SK-N-SH (cell line): ENCODE measurements at places on chromosomes 6 and 20.
A peak's percentile ranks its signal among the peaks of the same experiment; 100 is the strongest.

DNA sequence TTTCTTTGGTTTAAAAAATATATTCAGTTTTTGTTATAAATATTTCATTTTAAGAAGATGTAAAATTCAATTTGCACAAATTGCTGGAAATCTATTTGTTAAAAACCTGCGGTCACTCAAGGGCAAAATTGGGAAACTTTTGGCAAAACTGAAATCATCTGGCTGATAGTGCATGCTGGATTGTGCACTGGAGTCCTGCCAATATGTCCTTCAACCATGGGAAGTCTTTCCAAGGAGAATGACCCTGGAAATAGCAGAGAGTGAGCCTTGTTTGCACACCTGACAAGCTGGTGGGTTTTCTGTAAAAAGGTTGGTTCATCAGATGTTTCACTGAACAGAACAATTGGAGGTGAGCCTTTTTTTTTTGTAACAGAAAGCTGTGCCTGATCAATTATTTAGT, 413.5 kb downstream of the BTBD3 start:
- DNase-seq: no peak

DNA sequence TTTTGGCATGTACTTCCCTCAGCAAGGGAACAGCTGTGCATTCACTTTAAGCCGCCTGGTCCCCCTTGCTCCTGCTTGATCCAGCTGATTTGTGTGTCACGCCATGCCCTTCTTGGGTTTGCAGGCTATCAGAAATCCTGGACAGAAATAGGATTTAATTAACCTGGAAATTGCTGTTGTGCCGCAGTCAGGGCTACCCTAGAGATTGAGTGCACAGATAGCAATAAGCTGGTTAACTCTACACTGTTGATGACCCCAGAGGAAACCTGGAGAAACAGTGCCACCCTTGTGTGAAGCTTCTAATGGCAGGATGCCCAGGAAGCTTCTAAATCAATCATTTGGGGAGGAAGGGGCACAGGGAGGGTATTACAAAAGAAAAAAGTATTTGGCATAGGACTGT, 199.0 kb downstream of the JARID2 start:
- peak; percentile 78 for DNase-seq

GRCh38 chr20:2706688-2707352, 14.2 kb downstream of the EBF4 start:
- no peak for DNase-seq

DNA sequence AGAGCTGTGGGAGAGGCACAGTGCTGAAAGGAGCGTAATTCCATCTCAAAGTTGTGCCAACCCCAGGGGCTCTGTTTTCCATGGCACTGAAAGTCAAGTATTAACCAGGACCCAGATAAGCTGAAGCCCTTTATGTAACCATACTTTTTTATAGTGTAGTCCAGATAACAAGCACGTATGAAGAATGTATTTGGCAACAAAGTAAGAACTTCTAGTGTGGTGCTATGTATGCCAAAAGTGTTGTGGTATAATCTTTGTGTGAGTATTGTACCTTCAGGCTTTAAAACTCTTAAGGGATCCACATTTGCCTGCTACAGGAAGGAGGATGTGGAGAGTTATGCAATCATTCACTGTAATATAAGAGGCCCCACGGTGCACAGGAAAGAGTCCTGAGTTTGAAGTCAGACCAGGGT, 129.4 kb downstream of the IBTK start:
- DNase-seq: no peak

GRCh38 chr6:33073431-33073871, at the start of gene HLA-DPA1:
Gene HLA-DPA1, minus strand, starts transcription at chr6:33073649.
- DNase-seq: peak; percentile 38

GRCh38 chr6:151494235-151494935, 568 bp downstream of the CCDC170 start:
- peak; percentile 28 for DNase-seq

DNA sequence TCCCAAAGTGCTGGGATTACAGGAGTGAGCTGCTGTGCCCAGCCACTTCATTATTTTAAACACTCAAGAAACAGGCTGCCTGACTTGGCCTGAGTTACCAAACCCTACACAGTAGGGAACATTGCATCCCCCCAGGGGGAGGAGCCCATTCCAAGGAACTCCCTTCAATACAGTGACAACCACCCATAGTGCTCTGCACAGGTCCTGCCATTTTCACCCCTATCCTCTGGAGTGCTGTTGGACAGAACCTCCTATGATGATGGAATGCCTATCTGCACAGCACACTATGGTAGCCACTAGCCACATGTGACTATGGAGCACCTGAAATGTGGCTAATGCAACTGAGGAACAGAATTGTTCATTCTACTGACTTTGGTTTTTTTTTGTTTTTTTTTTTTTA, 11.7 kb downstream of the ACOT8 start:
- no peak for DNase-seq

DNA sequence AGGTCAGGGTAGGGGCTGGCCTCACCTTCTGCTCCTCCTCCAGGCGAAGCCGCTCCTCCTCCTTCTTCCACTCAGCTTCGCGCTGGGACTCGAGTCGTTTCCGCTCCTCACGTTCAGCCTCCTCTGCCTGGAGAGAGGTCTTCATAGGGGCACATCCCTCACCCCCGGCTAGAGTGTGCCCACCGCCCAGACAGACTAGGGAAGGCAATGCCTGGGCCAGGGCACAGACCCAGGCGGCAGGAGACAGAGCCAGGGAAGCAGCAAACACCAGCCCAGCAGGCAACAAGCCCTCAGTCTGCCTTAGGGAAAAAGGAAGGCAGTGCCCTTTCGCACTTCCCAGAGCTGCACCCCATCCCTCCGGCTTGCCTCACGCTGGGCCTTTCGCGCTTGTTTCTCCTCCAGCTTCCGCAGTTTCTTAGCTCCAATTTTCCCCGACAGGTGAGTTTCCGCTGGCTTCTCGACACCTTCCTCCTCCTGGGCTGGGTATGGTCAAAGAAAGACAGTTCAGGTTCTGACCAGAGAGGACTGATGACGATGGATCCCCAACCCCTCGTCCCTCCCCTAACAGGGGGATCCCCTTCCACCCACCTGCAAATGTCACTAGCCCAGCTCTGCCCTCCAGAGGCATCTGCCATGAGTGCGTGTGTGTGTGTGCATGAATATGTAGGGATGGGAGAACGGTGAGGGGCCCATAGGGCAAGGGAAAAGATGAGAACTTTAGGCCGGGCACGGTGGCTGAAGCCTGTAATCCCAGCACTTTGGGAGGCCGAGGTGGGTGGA, 4.3 kb downstream of the DDRGK1 start:
- no peak for DNase-seq

- DNase-seq: no peak
Measured at GRCh38 chr6:156111913-156112312, 656.3 kb upstream of the NOX3 start.

DNA sequence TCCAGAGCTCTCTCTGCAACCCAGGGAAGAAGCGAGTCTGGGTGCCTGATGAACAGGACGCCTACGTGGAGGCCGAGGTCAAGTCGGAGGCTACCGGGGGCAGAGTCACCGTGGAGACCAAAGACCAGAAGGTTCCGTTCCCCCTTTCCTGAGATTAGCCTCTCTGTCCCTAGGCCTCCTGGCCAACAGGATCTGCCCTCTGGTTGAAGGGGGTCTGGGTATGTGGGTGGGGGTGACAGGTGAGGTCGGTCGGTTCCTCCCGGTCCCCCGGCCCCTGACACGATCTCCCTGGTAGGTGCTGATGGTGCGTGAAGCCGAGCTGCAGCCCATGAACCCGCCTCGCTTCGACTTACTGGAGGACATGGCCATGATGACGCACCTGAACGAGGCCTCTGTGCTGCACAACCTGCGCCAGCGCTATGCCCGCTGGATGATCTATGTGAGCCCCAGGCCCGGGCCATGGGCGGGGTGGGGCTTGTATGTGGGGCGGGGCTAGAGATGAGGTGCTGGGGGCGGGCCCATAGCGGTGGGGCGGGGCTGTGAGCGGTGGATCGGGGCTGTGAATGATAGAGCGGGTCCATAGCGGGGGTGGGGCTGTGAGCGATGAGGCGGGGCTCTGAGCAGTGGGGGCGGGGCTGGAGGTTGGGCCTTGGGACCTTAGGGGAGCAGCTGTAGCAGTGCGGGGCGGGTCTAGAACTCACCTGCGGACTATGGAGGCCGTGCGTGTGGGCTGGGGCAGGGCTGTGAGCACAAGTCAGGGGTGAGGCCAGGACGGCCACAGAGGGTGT, 23.9 kb downstream of the MYH7B start:
- DNase-seq: peak; percentile 59

DNA sequence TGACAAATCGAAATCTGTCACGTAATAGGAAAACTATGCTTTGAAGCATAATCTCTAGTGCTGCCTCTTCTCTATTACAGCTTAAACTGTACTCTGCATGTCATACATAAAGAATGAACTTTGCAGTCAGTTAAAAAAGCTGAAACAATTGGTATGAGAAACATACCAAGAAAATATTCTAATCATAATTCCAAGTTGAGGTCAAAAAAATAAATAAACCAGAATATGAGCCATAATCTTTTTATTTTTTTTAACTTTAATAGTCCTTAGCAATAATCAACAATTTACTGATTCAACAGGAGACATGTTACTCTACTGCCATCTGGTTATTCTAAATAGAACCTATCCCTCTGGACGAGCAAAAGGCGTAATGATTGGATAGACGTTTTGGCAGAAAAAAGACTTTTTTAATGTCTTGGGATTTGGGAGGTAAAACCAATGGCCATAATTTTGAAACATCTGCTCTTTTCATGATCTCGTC, 224.4 kb upstream of the FLRT3 start:
- DNase-seq: no peak

DNA sequence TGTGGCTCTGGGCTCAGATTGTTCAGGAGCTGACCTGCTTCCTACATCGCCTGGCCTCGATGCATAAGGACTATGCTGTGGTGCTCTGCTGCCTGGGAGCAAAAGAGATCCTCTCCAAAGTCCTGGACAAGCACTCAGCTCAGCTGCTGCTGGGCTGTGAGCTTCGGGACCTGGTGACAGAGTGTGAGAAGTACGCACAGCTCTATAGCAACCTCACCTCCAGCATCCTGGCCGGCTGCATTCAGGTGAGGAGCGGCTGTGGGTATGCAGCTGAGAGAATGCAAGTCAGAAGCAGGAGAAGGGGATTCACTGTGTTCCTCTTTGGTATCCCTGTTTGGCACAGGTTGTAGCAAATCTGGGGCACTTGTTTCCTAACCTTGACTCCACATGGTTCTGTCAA, 17.9 kb downstream of the CUL9 start:
- DNase-seq: no peak

DNA sequence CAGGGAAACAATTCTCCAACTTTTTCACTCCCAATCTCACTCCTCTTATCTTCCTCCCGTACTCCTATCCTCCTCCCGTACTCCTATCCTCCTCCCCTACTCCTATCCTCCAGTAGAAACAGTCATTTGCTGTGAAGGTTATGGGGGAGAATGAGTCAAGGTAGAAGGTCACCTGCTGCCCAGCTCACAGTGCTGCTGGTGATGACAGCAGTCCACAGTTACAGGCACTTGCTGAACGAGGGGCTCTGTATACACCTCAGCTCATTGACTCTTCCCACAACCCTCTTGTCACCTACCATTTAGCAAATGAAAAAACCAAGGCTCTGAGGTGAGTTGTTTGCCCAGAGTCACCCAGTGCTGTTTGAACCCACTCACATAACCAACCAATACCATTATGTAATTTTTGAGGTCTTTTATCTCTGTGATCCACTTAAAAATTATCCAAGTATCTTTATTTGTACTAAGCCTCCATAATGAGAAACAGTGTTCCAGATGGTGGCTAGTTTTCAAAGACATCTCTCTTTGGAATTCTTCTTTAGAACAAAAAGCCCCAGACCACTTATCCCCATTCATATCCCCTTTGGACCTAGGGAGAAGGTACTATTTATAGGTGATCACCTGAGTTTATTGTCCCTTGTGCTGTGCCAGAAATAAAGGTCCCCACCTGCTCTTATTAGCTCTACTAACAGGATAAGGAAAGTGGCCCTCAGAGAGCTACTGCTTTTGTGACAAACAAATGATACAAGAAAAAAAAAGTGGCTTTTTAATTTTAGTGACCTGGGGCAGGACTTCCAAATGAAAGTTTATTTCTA, 53.2 kb downstream of the PTPN1 start:
- DNase-seq: no peak

DNA sequence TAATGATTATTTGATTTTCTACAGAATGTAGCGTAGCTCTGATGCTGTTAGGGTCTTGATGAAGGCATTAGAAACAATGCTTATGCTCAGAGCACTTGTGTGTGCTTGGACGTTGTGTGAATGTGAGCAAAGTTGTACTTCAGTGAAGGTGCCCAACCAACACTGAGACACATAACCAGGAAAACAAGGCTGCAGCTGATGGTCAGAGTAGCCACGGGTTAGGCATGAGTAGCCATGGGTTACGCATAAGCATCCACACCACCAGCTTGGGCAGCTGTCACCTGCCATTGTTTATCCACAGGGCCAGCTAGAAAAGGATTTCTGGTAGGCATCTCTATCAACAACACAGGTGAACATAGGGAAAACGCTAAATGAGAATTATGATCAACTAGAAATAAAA, 326.6 kb downstream of the NRN1 start:
- DNase-seq: no peak

GRCh38 chr20:5829241-5829809, 79.1 kb downstream of the SHLD1 start:
- DNase-seq: peak; percentile 44

GRCh38 chr6:124795643-124796463, 166.4 kb upstream of the RNF217 start:
- DNase-seq: no peak

DNA sequence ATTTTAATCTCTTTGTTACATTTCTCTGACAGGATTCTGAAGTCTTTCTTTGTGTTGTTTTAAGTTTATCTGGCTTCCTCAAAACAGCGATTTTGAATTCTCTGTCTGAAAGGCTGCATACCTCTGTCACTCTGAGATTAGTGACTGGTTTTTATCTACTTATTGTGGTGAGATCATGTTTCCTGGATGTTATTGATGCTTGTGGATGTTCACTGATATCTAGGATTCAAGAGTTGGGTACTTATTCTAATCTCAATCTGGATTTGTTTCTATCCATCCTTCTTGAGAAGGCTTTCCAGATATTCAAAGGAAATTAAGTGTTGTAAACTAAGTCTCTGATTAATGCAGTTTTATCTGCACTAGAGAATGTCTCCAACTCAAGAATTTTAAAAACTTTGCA, 1076.1 kb upstream of the ADGRB3 start:
- no peak for DNase-seq

- no peak for DNase-seq
Measured at GRCh38 chr6:113364766-113365165, 492.4 kb upstream of the MARCKS start.

- DNase-seq: no peak
Measured at GRCh38 chr6:68229566-68229965, 405.5 kb upstream of the ADGRB3 start.

- DNase-seq: no peak
Measured at GRCh38 chr6:114053791-114054190, 82.8 kb upstream of the HDAC2 start.
